A549 treated with ZK216348 at 1 μM for 4 hours (cell line): ENCODE measurements at places on chromosomes 16 and 17. TPM values are rescaled to one million over a fixed set of nuclear protein-coding genes. Genes with fewer than 3 reads are reported as not detected.

Gene UTS2R
- not detected in 5 replicates for total RNA-seq

Gene KREMEN2
- total RNA-seq: 0.85 to 3.2 TPM (median 2.4 TPM) in 5 replicates

Gene SLFN13
- total RNA-seq: 2.2 to 5.8 TPM (median 5.0 TPM) in 5 replicates

Gene PNMT
- 0.12 to 0.14 TPM in 2 of 5 replicates, not detected in the others for total RNA-seq

Gene CCL23
- not detected in 5 replicates for total RNA-seq

Gene BRD7
- 58.3 to 75.0 TPM (median 62.5 TPM) in 5 replicates for total RNA-seq

Gene ESRP2
- 0.06 to 0.40 TPM (median 0.15 TPM) in 5 replicates for total RNA-seq

Gene TMEM235
- total RNA-seq: not detected in 5 replicates

Gene ACSM3
- 2.8 to 6.9 TPM (median 4.1 TPM) in 5 replicates for total RNA-seq
